ENCODE measurements at places on chromosomes 1 and 21. TPM values are rescaled to one million over a fixed set of nuclear protein-coding genes. Genes with fewer than 3 reads are reported as not detected.

DNA sequence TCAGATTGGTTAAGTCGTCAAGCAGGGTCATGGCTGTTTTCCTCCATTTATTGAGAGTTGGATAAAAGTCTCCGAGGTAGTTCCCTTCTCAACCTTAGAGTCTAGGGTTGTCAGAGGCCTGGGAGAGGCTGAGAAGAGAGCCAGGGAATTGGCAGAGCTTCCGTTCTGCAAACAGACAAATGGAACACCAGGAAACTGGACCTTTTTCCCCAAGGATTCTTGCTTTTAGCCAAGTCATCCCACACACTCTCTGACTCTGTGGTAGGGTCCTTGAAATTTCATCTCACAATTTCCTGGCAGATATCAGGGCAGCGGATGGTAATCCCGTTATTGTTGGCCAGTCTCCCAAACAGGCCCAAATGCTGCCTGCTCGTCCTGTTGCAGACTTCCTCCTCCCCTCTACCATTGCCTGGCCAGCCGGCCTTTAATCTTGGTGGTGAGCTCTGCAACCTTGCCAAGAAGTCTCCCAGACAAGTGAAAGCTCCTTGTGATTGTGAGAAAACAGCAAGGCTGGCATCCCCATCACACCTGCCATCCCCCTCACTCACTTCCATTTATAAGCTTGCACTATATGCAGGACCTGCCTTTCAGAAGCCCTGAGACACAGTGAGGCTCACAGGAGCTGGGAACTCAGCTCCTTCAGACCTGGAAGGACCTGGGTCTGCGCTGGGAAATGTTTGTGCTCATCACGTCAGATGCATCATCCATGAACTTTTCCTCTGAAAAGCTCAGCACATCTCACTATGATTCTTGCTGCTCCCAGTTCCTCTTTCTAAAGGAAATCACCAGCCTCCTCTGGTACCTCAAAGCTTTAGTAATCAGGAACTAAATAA lies 13.7 kb upstream of the SRP9 start:
- no peak overlapping the region for H3K27ac ChIP-seq
- H3K4me1 ChIP-seq = peaks cover 22% of the 10 kb centered on the region
- H3K4me3 ChIP-seq = no peak overlapping the region
- no peak for DNase-seq

- peak overlapping the region; percentile 97 for H3K27ac ChIP-seq
- H3K36me3 ChIP-seq = peaks cover 28% of the 10 kb centered on the region
- peak; percentile 81 for DNase-seq
- H3K4me3 ChIP-seq = peak overlapping the region; percentile 94
- peaks cover 19% of the 10 kb centered on the region for H3K4me1 ChIP-seq
Observed at GRCh38 chr1:154955039-154955717, 721 bp downstream of the PBXIP1 start.

- DNase-seq = peak; percentile 83
- no peak overlapping the region for H3K27ac ChIP-seq
- no peaks in the 10 kb centered on the region for H3K36me3 ChIP-seq
- no peak overlapping the region for H3K4me3 ChIP-seq
Observed at GRCh38 chr1:6157528-6158174, 22.5 kb downstream of the CHD5 start.

Gene LDLRAD1
- total RNA-seq = not detected

Gene OLFML3
- total RNA-seq = 1.9 TPM
